ENCODE measurements at places on chromosomes 3 and 15.

DNA sequence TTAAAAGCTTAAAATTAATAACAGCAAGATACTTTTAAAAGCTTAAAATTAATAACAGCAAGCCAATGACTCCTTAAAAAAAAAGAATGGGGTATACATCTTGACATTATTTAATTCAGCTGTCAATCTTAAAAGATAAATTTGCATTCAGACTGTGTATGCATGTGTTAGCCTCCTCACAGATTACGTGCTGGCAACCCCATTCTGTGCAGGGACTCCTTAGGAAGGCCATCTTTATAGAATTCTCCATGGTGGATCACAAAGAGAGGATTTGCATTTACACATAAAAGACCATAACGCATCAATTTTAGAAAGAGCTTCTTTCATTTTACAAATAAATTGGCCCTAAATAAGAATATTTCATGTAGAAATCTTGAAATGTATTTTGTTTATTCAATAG is 87.2 kb downstream of the B3GALNT1 start:
- DNase-seq = no peak

DNA sequence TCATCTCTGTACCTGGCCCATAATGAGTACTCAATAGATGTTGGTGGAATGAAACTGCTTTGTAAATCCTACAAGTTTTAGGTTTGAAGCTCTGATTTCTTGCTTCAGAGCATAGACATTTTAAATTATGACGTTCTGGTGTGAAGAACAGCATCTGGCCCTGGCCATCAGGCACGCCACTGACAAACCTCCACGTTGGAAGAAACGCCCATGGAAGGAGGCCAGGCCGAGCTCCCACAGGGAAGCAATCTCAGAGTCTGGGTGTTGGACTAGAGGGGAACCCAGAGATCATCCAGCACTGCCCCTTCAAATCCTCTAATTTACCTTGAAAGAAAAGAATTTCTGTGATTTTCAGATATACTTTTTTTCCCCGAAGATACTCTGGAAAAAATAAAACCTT is 328.1 kb upstream of the RGMA start:
- no peak for DNase-seq

DNA sequence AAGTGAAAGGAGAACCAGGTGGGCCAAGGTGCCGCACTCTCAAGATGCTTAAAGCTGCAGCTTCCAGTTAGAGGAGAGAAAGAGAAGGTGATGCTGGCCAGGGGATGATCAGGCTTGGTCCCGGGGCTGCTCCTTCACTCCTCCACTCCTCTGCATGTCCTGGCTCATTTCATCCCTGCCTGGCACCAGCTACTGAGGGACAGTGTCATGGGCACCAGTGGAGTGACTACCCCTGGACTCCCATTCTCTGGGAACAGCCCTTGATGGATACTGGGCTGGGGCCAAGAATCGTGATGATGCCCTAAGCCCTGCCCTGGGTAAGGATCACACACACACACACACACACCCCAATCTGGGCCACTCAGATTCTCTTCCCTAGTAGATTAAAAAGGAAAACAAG is 243.7 kb downstream of the UACA start:
- DNase-seq = no peak

- DNase-seq = no peak
These were observed 16.1 kb upstream of the BLM start for GRCh38 chr15:90701048-90701447.

GRCh38 chr3:75101329-75102147 is 487.1 kb upstream of the CNTN3 start:
- DNase-seq = no peak

- no peak for DNase-seq
These were observed at the start of gene TBC1D2B for GRCh38 chr15:78077053-78077870. Gene TBC1D2B, minus strand, starts transcription at chr15:78077711. Its CDS starts 59 bp downstream, at chr15:78077652.
